Osteocyte (in vitro differentiated cells): ENCODE measurements at places on chromosomes 13 and 19. TPM values are rescaled to one million over a fixed set of nuclear protein-coding genes. Genes with fewer than 3 reads are reported as not detected.

DNA sequence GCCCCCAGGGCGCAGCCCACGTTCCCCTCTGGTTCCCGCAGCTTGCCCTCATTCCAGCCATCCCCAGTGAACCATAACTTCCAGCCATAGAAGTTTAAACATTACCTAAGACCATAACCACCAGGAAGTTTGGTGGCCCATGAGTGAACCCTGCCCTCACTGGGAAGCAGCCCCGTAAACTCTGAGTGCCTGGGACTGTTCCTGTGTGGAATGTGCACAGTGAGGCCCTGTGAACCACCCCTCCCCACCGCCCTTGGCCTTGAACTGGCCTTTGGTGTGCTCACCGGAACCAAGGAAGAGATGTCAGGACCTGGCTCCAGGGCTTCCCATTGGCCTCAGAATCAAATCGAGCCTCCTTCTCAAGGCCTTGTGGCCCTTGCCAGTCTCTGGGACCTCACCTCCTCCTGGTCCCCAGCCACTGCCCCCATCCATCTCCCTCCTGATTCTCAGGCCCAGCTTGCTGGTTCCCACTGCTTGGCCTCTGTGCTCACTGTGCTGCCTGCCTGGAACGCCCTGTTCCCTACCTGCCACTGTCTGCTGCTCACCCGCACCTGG is 46.5 kb downstream of the DNM2 start:
- H3K27ac ChIP-seq, result no peak overlapping the region
- DNase-seq, result no peak
- peaks cover 6% of the 10 kb centered on the region for H3K36me3 ChIP-seq
- peaks cover 65% of the 10 kb centered on the region for H3K4me1 ChIP-seq

GRCh38 chr13:46337700-46338099 is 49.4 kb downstream of the RUBCNL start:
- peaks cover 59% of the 10 kb centered on the region for H3K4me1 ChIP-seq
- H3K4me3 ChIP-seq, result no peak overlapping the region
- peak; percentile 11 for DNase-seq
- no peak overlapping the region for H3K27ac ChIP-seq
- no peaks in the 10 kb centered on the region for H3K27me3 ChIP-seq

- no peak for DNase-seq
- no peaks in the 10 kb centered on the region for H3K36me3 ChIP-seq
- H3K27ac ChIP-seq, result no peak overlapping the region
Measured at GRCh38 chr13:105928048-105928447, 607.4 kb downstream of the EFNB2 start.

GRCh38 chr13:100382785-100383184 is 205.8 kb downstream of the GGACT start:
- H3K4me1 ChIP-seq, result peaks cover 34% of the 10 kb centered on the region
- H3K4me3 ChIP-seq, result no peak overlapping the region
- peaks cover 44% of the 10 kb centered on the region for H3K36me3 ChIP-seq
- no peaks in the 10 kb centered on the region for H3K27me3 ChIP-seq
- no peak for DNase-seq

- H3K4me3 ChIP-seq, result no peak overlapping the region
- H3K4me1 ChIP-seq, result peaks cover 39% of the 10 kb centered on the region
- H3K36me3 ChIP-seq, result peaks cover 64% of the 10 kb centered on the region
- DNase-seq, result no peak
- peak overlapping the region; percentile 67 for H3K27ac ChIP-seq
- H3K27me3 ChIP-seq, result no peaks in the 10 kb centered on the region
Measured at GRCh38 chr13:110498327-110498726, 63.2 kb downstream of the RAB20 start.

Gene CPB2
- not detected in 2 replicates for total RNA-seq

Gene ZNF382
- 13.2 and 15.0 TPM in 2 replicates for total RNA-seq
